ENCODE measurements at places on chromosomes 6 and 20.
A peak's percentile ranks its signal among the peaks of the same experiment; 100 is the strongest.

- DNase-seq: no peak
These were observed 77.9 kb upstream of the B3GAT2 start for GRCh38 chr6:71034563-71035345.

DNA sequence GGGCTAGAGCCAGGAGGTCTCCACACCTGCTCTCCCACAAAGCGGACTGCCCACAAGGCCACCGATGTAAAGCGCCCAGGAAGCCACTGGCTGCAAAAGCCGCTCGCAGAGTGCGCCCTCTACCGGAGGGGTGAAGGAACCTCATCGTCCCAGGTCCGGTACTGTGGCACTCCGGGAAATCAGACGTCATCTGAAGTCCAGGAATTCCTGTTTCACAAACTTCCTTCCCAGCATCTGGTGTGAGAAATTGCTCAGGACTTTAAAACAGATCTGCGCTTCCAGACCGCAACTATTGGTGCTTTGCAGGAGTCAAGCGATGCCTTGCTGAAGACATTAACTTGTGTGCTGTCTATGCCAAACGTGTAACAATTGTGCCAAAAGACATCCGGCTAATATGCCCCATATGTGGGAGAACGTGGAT lies 115.1 kb upstream of the ARID1B start:
- peak; percentile 95 for DNase-seq

DNA sequence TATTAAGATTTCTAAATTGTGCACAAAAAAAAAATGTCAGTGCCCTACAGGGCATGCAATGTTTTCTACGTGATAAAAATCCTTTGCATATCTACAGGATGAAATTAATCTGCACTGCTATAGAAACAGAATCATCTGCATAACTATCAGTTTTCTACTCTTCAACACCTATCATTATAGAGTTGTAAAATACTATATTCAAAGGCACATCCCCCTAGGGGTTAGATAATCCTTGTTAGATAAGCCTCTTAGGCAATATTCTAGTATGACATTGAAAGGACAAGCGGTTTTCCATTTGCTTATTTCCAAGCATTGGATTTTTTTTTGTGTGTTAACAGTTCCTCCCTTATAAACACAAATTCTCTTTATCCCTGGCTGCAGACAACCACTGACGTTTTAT lies 98.7 kb upstream of the LAMA2 start:
- DNase-seq: no peak

DNA sequence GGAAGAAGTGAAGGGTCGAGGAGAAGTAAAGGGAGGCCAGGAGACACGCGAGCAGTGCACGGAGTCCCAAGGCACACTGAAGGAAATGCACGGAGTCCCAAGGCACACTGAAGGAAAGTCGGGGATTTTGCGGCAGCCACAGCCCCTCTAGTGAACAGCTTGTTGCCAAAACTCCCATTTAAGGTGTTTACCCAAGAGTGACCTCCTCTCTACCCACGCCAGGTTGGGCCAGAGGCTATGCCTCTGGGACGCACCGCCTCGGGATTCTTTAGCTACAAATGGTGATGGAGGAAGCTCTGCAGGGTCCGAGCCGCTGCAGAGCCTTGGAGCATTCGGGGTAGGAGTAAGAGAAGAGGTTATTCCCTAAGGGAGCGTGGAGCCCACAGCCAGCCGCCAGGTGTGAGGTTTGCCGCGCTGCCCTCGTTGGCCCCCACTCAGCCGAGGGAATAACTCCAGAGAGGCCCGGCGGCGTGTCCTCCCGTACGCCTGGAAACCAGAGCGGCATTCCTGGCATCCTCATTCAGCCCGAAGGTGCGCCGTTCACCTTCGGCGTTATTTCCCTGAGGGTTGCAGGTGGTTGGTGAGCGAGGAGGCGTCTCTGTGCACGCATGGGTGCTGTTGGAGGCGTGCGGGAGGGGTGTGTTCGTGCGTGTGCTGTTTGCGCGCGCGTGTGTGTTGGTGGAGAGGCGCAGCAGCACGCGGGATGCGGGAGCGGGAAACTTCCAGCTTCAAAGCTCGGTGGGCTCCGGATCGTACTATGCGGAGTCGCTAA lies 3.4 kb upstream of the MAFB start:
- peak; percentile 66 for DNase-seq

- DNase-seq: no peak
These were observed 320.0 kb upstream of the FLRT3 start for GRCh38 chr20:14657266-14658005.
